ENCODE measurements at places on chromosomes 3 and 15. TPM values are rescaled to one million over a fixed set of nuclear protein-coding genes. Genes with fewer than 3 reads are reported as not detected.

DNA sequence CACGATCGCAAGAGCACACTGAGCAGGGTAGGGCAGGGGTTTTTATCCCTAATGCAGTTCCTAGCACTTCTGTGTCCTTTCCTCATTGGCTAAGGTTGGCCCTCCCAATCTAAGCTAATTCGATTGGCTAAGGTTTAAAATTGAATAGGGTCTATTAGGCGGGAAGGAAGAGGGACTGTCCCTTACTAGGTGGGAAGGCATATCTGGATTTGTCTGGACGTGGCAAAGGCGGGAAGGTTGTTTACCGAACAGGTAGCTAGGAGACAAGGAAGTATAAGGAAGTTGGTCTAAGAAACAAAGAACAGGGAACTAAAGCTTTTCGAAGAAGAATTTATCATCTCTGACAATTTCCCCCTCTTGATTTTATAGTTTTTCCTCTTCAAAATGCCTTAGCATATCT is 24.8 kb upstream of the ATG7 start:
- DNase-seq: no peak
- no peak overlapping the region for H3K27ac ChIP-seq
- H3K36me3 ChIP-seq: no peaks in the 10 kb centered on the region

GRCh38 chr3:72352176-72352575 is 496.1 kb downstream of the SHQ1 start:
- no peak overlapping the region for H3K27ac ChIP-seq
- no peaks in the 10 kb centered on the region for H3K4me1 ChIP-seq
- H3K36me3 ChIP-seq: no peaks in the 10 kb centered on the region
- no peak for DNase-seq
- H3K27me3 ChIP-seq: no peaks in the 10 kb centered on the region

GRCh38 chr3:126773783-126774182 is 69.7 kb downstream of the CHCHD6 start:
- H3K36me3 ChIP-seq: no peaks in the 10 kb centered on the region
- no peak overlapping the region for H3K4me3 ChIP-seq

- no peaks in the 10 kb centered on the region for H3K36me3 ChIP-seq
- H3K27ac ChIP-seq: no peak overlapping the region
- H3K4me3 ChIP-seq: no peak overlapping the region
- H3K4me1 ChIP-seq: no peaks in the 10 kb centered on the region
- no peak for DNase-seq
These were observed 34.2 kb downstream of the APBA2 start for GRCh38 chr15:28919679-28920655.

DNA sequence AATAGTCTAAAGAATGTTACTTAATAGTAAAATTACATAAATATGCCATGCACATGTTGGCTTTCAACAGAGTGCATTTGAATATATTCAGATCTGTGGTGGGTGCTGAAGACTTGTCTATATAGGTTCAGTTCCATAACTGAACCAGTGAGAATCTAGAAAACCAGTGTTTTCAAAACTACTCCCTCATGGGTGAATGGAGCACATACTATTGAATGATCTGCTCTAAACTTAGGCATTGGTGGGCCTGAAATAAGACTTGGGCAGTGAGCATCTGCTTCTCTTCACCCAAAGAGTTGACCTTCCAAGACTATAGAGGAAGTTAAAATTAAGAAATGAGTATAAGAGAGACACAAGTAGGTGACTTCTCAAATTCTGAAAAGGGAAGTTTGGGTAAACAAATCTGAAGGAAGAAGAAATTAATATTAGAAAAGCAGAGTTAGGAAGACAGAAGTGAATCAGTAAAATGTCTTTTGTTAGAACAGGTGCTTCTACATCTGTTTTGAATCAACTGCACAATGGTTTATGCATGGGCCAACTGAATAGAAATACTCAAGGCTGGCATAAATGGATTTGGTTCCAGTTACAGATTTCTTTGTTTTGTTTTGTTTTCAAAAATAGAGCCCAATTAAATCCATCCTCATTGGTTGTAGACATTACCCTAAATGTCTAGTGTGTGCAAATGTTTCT is 19.3 kb downstream of the ALCAM start:
- H3K4me3 ChIP-seq: no peak overlapping the region
- H3K4me1 ChIP-seq: no peaks in the 10 kb centered on the region
- H3K27ac ChIP-seq: no peak overlapping the region
- no peak for DNase-seq

- H3K27me3 ChIP-seq: no peaks in the 10 kb centered on the region
- H3K4me1 ChIP-seq: no peaks in the 10 kb centered on the region
- no peak for DNase-seq
- H3K36me3 ChIP-seq: no peaks in the 10 kb centered on the region
- no peak overlapping the region for H3K4me3 ChIP-seq
These were observed 180.8 kb downstream of the KCNAB1 start for GRCh38 chr3:156300929-156301840.

DNA sequence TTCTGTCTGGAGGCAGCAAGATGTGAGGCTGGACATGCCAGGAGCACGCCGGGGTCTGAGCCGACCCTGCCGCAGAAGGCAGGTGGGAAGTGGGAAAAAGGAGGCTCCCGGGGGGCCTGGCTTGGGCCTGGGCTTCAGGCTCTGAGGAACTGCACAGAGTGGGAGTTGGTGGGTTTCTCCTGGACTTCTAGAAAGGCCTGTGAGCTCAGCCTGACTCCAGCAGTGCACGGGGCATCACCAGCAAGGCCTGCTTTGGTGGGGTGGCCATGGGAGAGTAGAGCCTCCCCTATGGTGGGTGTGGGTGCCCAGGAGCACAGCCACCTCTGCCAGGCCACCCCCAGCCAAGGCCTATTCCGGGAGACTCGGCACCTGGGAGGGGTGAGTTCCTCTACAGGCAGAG is 18.1 kb upstream of the SLC41A3 start:
- H3K27me3 ChIP-seq: no peaks in the 10 kb centered on the region
- H3K27ac ChIP-seq: no peak overlapping the region
- H3K4me1 ChIP-seq: no peaks in the 10 kb centered on the region
- no peaks in the 10 kb centered on the region for H3K36me3 ChIP-seq
- DNase-seq: no peak

- no peak overlapping the region for H3K27ac ChIP-seq
- H3K4me1 ChIP-seq: peaks cover 2% of the 10 kb centered on the region
- DNase-seq: no peak
- no peaks in the 10 kb centered on the region for H3K36me3 ChIP-seq
- H3K27me3 ChIP-seq: no peaks in the 10 kb centered on the region
- H3K4me3 ChIP-seq: no peak overlapping the region
These were observed 19.3 kb downstream of the CACNA1D start for GRCh38 chr3:53513556-53514190.

GRCh38 chr3:50322386-50323091 is at the start of gene HYAL2:
TSS of gene HYAL2 (minus strand) at chr3:50322745. CDS start at chr3:50320489, 2,256 bp downstream.
- H3K4me1 ChIP-seq: peaks cover 52% of the 10 kb centered on the region
- DNase-seq: peak; percentile 64
- H3K36me3 ChIP-seq: no peaks in the 10 kb centered on the region
- H3K4me3 ChIP-seq: peak within 1 kb of the TSS; percentile 82

- no peaks in the 10 kb centered on the region for H3K27me3 ChIP-seq
- no peak for DNase-seq
- no peak overlapping the region for H3K27ac ChIP-seq
- no peaks in the 10 kb centered on the region for H3K36me3 ChIP-seq
- no peaks in the 10 kb centered on the region for H3K4me1 ChIP-seq
These were observed 128.4 kb downstream of the CTNNB1 start for GRCh38 chr3:41327718-41328117.

GRCh38 chr15:43270676-43271306 is 4.1 kb upstream of the TGM5 start:
- no peaks in the 10 kb centered on the region for H3K4me1 ChIP-seq
- H3K36me3 ChIP-seq: no peaks in the 10 kb centered on the region
- no peak overlapping the region for H3K4me3 ChIP-seq
- no peak for DNase-seq

Gene STRA6
- 14.1 TPM for polyA plus RNA-seq

Gene CLDN16
- polyA plus RNA-seq: 0.36 TPM

Gene TMCC1
- 46.0 TPM for polyA plus RNA-seq

Gene CD276
- polyA plus RNA-seq: 50.3 TPM

Gene DUOXA2
- polyA plus RNA-seq: 0.36 TPM

Gene GREM1
- 1.4 TPM for polyA plus RNA-seq
